ENCODE measurements at places on chromosomes 6 and 20.

- no peak for DNase-seq
Measured at GRCh38 chr6:35048031-35048613, 93.0 kb downstream of the TCP11 start.

- DNase-seq, result no peak
Measured at GRCh38 chr6:19391926-19392325, 445.2 kb upstream of the ID4 start.

- DNase-seq, result no peak
Measured at GRCh38 chr20:2713285-2713684, 20.7 kb downstream of the EBF4 start.

GRCh38 chr20:8652396-8652795 lies 416.5 kb upstream of the PLCB4 start:
- no peak for DNase-seq

Measured in AG08396 (cell line).